ENCODE measurements at places on chromosomes 13 and 19.

GRCh38 chr13:31101472-31102170, 60.1 kb downstream of the HSPH1 start:
- DNase-seq, result no peak

DNA sequence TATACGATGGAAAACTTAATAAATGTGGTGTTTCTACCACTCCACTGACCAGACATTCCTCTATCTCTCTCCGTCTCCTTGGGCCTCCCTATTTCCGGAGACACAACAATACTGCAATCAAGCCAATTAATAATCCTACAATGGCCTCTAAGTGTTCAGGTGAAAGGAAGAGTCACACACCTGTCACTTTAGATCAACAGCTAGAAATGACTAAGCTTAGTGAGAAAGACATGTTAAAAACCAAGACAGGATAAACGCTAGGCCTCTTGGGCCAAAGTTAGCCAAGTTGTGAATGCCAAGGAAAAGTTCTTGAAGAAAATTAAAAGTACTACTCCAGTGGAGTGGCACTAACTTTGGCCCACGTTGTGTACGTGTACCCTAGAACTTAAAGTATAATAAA, 22.5 kb downstream of the ZDHHC20 start:
- no peak for DNase-seq

DNA sequence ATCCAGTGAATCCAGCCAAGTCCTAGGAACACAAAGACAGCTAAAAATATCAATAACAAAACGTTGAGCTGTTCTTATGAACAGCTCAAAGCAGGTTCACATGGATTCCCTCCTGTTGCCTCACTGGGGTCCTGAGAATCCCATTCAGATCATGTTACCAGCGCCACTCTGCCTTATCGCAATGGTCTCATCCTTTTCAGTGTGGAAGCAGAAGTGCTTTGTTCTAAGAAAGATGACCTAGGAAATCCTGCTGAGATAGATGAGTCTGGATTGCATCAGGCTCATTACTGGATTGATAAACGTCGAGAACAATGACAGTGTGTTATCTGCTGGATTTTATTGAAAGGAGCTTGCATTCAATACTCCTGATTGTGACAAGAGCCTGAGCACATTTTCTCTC, 87.0 kb downstream of the SLAIN1 start:
- DNase-seq, result no peak

DNA sequence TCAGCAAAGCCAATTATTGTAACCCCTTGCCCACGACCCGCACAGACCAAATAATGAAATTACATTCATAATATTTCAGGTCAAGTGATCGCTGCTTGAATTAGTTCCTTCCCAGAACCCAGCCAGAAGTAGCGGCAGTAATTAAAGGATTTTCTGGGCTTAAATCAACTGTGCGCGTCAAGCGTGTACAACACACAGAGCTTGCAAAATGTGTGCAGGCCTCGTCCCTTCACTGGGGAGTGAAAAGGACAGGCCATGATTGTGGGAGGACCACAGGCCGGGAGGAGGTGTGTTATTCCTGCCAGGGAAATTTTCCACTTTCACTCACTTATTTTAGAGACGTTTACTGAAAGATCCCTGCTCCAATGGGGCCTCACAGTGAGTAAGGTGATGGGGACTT, 84.9 kb downstream of the CHST8 start:
- DNase-seq, result no peak

DNA sequence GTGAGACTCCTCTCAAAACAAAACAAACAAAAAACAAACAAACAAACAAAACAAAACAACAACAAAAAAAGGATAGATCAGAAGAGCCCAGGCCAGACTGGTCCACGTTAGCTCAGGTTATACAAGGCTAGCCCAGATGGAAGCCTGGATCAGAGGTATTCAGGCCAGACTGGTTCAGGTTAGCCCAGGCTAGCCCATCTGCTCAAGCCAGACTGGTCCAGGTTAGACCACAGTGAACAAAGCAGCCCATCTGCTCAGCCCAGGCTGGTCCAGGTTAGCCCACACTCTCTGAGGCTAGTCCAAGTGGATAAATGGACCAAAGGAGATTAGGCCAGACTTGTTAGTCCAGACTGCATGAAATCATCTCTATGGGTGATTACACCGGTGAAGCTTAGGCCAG, 41.2 kb downstream of the CCL25 start:
- DNase-seq, result no peak

DNA sequence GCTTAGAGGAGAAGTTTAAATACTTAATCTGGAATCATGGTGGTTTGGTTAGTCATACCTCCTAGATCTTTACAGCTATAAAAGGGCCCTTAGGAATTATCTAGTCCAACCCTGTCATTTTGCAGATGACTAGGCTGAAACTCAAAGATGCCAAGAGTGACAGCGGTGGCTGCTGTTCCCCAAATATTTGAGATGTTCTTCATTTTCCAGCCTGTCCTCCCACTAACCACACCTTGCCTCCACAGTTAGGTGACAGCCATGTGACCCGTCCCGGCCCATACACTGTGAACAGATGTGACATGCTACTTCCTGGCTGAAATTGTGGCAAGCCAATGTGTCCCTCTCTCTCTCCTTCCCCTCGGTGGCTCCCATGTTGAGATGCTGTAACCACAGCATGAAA, 225.5 kb upstream of the IPO5 start:
- no peak for DNase-seq

DNA sequence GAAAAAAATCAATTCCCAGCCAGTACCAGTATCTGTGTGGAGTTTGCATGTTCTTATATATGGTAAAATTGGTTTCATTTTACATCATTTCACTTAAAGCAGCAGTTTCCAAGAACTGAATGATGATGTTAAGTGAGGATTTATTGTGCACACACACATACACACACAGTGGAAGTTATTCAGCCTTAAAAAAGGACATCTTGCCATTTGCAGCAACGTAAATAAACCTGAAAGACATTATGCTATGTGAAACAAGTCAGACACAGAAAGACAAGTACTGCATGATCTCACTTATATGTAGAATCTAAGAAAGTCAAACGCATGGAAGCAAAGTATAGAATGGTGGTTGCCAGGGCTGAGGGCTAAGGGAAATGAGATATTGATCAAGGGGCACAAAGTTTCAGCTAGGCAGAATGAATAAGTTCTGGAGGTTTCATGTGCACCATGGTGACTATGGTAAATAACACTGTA, 5.3 kb downstream of the SIGLECL1 start:
- no peak for DNase-seq

DNA sequence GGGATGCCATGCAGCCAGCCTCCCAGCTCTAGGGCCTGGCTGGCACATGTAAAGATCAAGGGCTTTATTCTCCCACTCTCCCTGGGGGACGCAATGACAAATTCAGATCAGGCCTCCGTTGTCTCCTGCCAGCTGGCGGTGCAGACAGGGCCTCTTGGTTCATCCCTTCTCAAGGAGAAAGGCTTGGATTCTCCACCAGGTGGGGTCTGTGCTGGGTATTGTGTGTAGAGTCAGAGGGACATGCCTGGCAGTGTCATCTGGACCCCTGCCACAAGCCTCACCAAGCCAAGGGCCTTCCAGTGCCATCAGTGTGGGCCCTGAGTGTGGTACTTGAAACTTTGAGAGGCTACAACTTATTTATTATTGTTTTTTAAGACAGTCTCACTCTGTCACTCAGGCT, 8.4 kb upstream of the PTPRS start:
- no peak for DNase-seq

DNA sequence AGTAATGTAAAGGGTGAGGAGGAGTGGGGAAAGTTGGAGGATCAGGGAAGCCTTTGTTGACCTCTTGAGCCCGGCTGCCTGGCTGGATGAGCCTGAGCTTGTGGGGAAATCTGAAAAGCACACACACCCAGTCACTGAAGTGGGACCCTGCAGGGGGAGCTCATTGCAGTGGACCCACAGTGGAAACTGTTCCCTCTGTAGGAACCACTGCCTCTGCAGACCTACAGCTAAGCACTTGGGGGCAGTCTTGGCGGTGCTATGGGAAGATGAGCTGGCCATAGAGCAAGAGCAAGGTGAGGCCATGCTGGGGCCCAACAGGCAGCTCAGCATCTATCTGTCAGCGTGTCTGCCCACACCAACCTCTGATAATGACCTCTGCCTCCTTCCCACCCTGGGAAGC, 294.8 kb downstream of the TSHZ3 start:
- DNase-seq, result peak; percentile 21

- DNase-seq, result no peak
Observed at GRCh38 chr13:98280176-98280510, 103.1 kb upstream of the RNF113B start.

DNA sequence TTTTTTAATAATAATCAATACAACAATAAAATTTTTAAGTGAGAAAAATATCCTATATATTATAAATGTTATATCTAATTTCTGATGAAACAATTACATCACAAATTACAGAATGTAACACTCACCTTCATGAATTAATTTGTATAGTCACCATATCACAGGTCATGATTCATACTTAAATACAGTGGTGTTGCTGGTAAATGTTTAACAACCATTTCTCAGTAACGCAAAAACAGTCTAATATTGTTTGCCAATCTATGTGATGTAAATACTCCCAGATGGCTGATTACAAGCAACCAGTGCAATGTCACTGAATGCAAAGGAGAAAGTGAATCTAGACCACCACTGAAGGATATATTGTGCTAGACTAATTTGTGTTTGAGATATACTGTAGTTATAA, 97.5 kb downstream of the DIAPH3 start:
- DNase-seq, result no peak

GRCh38 chr13:42547612-42548011, 26.3 kb upstream of the TNFSF11 start:
- no peak for DNase-seq

- DNase-seq, result no peak
Observed at GRCh38 chr13:57857945-57858344, 226.4 kb downstream of the PCDH17 start.

- DNase-seq, result no peak
Observed at GRCh38 chr13:95226932-95227695, 74.1 kb downstream of the ABCC4 start.

DNA sequence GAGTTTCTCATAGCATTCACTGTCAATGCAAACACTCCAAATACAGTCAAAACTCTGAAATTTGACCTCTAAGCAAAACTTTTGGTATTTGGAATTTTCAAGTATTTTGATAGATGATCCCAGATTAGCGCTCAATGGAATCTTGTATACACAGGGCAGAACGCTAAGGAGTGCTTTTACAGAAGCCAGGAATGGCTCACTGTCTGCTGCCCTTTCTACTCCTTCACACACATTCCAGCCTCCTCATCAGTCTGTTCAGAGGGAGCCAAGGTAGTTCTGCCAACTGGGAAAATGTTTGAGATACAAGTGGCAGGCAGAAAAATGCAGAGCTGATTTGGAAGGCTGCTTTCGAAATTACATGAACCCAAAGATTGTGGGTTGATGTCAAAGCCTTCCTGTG, 4.4 kb upstream of the STARD13 start:
- no peak for DNase-seq

DNA sequence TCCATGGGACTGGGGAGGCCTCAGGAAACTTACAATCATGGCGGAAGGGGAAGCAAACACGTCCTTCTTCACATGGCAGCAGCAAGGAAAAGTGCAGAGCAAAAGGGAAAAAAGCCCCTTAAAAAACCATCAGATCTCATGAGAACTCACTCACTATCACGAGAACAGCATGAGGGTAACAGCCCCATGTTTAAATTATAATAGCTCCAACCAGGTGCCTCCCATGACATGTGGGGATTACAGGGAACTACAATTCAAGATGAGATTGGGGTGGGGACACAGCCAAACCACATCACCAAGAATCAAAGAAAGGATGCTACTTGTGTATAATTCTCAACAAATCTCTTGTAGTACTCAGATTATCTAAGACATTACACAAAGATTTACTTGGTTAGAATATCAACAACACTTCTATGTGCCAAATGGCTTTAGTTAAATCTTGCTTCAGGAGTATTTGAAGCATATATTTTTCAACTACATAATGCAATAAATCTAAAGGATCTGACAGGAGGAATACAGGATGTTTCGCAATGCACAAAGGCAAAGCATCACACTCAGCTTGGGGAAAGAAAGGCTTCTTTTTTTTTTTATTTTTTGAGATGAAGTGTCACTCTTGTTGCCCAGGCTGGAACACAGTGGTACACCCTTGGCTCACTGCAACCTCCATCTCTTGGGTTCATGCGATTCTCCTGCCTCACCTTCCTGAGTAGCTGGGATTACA, 180.0 kb downstream of the LHFPL6 start:
- no peak for DNase-seq

GRCh38 chr13:36385489-36385888, 39.3 kb upstream of the SPART start:
- DNase-seq, result no peak

DNA sequence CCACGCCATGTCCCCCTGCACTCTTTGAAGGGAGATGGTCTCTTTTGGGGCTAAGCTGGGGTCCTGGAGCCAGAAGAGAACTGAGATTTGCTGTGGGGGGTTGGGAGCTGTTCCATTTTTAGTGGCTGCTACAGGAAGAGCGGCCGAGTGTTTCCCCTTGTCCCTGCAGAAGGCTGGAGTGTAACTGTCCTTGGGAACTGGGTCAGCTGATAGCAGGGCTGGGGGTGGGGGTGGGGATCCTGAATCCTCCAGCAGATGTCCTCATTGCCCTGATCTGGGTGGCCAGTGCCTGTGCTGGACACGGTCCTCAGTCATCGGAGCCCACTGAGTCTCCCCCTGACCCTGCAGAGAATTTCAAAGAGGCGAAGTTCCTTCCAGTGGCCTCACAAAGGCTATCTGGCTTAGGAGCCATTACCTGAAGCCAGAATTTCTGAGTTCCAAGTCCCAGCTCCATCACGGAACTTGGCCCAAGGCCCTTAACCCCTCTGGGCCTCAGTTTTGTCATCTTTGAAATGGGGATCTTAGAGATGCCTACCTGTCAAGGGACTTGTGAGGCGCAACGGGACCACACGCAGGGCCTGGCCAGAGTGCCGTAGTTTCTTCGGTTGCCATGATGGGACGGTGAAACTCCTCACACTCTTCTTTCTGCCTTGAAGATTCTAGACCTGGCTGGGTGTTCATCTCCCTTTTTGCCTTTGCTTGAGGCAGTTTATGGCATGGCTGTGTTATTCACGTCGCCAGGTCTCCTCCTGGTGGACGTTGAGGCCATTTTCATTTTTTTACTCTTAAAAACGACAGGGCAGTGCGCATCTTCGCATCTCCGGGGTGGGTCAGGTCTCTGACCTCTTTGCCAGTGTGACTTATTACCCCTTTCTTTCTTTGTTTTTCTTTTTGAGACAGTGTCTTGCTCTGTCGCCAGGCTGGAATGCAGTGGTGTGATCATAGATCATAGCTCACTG, 51.9 kb downstream of the DNM2 start:
- no peak for DNase-seq

GRCh38 chr19:7706188-7706954, 4.4 kb upstream of the FCER2 start:
- DNase-seq, result no peak

- no peak for DNase-seq
Observed at GRCh38 chr13:87129602-87130300, 541.4 kb upstream of the SLITRK5 start.

DNA sequence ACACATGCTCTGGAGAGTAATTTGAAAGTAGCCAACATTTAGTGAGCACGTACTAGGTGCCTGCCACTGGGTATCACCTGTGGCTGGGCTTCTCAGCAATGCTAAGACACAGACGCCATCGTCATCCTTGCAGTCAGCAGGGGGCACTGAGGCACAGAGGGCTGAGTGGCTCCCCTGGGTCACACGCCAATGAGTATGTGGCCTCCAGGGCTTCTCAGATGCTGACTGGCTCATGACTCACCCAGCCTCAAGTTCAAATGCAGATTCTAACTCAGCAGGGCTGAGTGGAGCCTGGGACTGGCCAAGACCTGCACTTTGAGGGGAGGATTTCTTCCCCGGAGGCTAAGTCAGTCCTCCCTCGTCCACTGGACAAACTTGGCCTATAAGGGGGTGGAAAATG, 115.1 kb upstream of the CACNA1A start:
- DNase-seq, result peak; percentile 80
